ENCODE measurements at places on chromosomes 6 and 20. TPM values are rescaled to one million over a fixed set of nuclear protein-coding genes. Genes with fewer than 3 reads are reported as not detected.
A peak's percentile ranks its signal among the peaks of the same experiment; 100 is the strongest.

SLC22A2 gene
- not detected for polyA plus RNA-seq

CCN6 gene
- not detected for polyA plus RNA-seq

GPX5 gene
- polyA plus RNA-seq = not detected

KIAA1755 gene
- 3.5 TPM for polyA plus RNA-seq

TGM3 gene
- polyA plus RNA-seq = not detected

BEND6 gene
- polyA plus RNA-seq = 9.2 TPM

PAK5 gene
- polyA plus RNA-seq = not detected

DNA sequence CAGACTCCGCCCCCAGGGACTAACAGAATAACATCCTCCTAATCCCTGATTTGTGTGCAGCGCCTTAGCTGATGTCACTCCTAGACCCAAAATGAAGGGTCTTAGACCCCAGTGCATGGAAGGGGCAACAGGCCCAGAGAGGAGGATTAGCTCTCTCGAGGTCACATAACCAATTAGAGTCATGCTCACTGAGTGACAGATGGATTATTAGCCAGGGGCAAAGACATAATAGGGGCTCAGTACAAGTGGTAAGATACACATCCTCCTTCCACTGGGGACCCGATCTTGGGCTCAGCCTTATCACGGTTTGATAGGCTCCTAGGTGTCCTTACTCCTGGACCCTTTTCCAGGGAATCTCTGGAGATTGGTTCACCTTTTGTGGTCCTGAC is 858 bp downstream of the TP53INP2 start:
- no peak for DNase-seq

- no peak for DNase-seq
Measured at GRCh38 chr20:50267041-50267865, 76.6 kb downstream of the CEBPB start.

GRCh38 chr6:113809826-113810225 is 47.3 kb upstream of the MARCKS start:
- no peak for DNase-seq

DNA sequence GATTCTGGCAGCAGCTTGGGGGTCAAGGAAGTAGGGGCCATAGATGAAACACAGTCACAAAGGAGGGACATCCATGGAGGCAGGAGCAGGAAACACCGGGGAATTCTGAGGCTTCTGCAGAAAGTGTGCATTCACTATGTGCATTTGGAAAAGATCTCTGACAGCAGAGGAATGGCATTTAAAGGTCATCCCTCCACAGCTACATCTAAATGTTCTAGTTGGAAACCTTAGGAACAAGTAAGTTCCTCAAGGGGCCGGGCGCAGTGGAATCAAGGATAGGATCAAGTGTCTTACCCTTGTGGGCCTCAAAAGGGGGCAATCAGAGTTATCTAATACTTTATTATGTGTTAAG is 8.8 kb downstream of the C6orf136 start:
- no peak for DNase-seq

GRCh38 chr6:130223508-130223907 is 757 bp upstream of the SAMD3 start:
- DNase-seq = no peak

- no peak for DNase-seq
Measured at GRCh38 chr6:99879431-99879830, 114.6 kb downstream of the MCHR2 start.

GRCh38 chr6:83430611-83431544 is at the start of gene ME1:
TSS of gene ME1 (minus strand) at chr6:83431051. CDS start at chr6:83430954, 97 bp downstream.
- peak; percentile 43 for DNase-seq

- DNase-seq = peak; percentile 70
Measured at GRCh38 chr6:148947621-148948444, 201.0 kb downstream of the UST start.

GRCh38 chr6:35790683-35791082 is 6.4 kb downstream of the CLPS start:
- no peak for DNase-seq

DNA sequence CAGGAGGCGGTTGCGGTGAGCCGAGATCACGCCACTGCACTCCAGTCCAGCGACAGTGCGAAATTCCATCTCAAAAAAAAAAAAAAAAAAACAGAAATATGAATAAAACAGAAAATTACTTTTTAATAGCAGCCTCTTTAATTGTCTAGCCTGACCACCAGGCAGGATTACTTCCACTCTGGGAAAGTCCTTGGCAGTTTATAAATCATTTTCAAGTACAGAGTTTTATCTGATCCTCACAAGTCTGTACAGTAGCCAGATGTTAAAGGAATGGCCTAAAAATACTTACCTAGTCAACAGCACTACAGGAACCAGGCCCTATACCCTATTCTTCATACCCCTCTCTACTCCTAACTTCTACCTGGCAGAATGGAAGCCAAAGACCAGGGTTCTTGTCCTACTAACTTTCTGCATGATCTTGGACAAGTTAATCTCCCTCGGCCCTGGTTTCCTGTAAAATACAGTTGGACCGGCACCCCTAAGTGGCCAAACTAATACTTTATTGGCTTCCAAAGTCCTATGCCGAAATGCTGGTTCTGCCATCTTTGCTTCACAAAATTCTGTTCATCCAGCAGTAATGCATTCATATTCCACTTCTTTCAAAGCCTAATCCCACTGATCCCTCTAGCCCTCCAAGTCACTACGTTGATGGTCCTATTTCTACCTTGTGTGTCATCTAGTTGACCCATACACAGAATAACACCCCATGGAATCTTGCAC is 1.9 kb downstream of the EIF2S2 start:
- DNase-seq = no peak

- no peak for DNase-seq
Measured at GRCh38 chr6:38876475-38876874, 161.4 kb downstream of the DNAH8 start.

- no peak for DNase-seq
Measured at GRCh38 chr6:157120534-157121232, 202.6 kb downstream of the TMEM242 start.

- no peak for DNase-seq
Measured at GRCh38 chr20:60255866-60256265, 297.6 kb downstream of the CDH26 start.

- no peak for DNase-seq
Measured at GRCh38 chr6:62612471-62612870, 326.4 kb upstream of the KHDRBS2 start.

DNA sequence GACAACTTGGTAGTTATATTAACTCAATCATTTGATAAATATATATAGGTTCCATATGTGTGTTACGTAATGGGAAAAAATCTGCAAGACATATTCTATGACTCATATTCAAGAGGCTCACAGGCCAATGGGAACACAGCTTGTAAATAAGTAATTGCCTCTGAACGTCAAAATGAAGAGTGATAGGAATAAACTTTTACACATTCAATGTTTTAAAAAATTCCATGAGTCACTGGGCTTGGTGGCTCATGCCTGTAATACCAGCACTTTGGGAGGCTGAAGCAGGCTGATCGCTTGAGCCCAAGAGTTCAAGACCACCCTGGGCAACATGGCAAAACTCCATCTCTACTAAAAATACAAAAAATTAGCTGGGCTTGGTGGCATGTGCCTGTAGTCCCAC is 209.4 kb upstream of the MCHR2 start:
- peak; percentile 87 for DNase-seq

- DNase-seq = no peak
Measured at GRCh38 chr20:60302875-60303274, 344.7 kb downstream of the CDH26 start.

DNA sequence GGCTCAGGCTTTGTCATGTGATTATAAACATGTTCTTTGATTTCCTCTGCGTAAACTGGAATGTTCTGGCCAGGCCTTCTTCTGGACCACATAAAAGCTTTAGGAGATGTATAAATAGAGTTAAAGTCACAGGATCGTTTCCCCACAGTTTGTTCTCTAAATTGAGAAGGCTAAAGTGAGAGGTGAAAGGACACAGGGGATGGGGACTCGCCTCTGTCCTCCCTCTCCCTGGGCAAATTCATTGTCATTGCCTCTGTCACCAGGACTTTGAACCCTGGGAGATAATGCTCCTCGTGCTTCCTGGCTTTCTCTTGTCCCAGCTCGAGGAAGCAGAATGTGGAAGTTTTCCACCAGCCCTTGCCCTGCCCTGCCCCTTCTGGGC is 20.3 kb upstream of the ZFAND3 start:
- no peak for DNase-seq

- DNase-seq = no peak
Measured at GRCh38 chr6:54073487-54073886, 37.8 kb upstream of the MLIP start.

GRCh38 chr6:109446541-109446940 is 6.0 kb downstream of the SMPD2 start:
- no peak for DNase-seq

Data from AG04450 (cell line).